Uterus (tissue), 4 donors: ENCODE measurements at places on chromosomes 5 and 9. TPM values are rescaled to one million over a fixed set of nuclear protein-coding genes. Genes with fewer than 3 reads are reported as not detected.

DNA sequence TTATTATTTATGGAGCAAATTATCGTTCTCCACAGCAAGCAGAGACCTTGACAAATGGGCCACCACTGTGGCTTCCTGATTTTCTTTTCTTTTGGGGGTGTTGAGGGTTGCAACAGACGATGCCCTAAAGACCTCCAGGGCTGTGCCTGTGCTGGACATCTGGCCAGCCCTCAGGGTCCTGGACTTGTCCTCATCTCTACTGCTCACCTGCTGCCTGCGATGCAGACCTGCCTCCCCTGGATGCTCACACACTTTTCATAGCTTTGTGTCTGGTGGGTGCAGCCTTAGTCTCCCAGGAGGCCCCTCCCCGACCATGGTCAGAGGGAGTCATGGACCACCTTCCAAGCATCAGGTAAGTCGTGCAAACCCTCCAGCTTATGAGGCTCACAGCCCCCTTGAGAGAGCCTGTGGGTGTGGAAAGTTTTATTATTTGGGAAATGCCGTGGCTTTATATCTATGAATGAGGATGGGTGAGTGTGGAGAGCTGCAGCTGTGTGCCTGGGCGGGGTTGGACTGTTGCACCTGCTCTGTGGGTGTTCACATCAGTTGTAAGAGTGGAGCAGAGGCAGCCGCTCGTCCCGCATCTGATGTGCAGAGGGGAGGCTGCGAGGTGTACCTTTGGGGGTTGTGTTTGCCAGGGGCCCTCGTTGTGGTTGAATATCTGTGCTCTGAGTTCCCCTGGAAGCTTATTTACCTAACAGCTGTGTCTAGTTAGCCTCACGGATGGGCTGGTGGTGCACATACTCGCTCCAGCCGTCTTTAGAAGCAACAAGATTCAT, 126.3 kb upstream of the IRX4 start:
- H3K36me3 ChIP-seq: no peaks in the 10 kb centered on the region
- no peaks in the 10 kb centered on the region for H3K27me3 ChIP-seq
- no peaks in the 10 kb centered on the region for H3K4me1 ChIP-seq
- H3K27ac ChIP-seq: no peak overlapping the region
- no peak overlapping the region for H3K4me3 ChIP-seq
- no peak for DNase-seq

DNA sequence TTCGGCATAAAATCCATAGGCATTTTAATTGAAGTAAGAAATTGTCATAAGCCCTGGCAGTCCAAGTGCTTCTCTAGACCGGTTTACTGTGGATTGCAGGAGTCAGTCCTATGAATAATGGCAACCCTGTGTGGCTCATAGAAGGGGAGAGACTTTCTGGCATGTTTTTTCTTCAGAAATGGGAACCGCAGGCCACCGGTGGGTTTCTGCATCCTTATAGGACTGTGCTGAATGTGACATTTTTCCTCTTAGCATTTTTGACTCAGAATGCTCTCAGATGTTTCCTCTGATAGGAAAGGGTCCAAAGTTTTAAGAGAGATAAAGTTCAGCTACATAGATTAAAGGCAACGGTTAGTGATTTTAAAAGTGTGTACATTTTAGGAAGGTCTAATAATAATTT, 6.3 kb downstream of the DAPK1 start:
- H3K36me3 ChIP-seq: no peaks in the 10 kb centered on the region
- DNase-seq: no peak

- DNase-seq: no peak
- H3K4me1 ChIP-seq: no peaks in the 10 kb centered on the region
- no peak overlapping the region for H3K4me3 ChIP-seq
- no peaks in the 10 kb centered on the region for H3K27me3 ChIP-seq
Observed at GRCh38 chr9:128048663-128049062, 18.5 kb downstream of the NAIF1 start.

DNA sequence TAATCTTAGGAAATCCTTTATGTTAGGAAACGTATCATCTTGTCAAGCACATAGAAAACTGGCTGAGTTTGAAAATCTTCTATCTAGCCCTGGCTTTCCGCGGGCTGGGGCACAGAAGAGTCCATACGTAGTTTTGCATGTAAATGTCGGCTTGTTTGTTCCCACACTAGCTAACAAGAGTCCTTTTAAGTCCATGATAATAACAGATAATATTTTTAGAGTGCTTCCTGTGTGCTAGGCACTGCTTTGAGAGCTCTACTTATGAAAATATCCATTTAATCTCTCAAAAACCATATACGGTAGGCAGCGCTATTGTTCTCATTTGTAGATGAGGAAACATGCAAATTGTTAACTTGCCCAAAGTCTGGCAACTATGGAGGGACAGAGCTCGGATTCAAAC, 40.5 kb downstream of the FYB1 start:
- H3K27ac ChIP-seq: no peak overlapping the region
- H3K4me3 ChIP-seq: no peak overlapping the region
- no peaks in the 10 kb centered on the region for H3K27me3 ChIP-seq
- H3K4me1 ChIP-seq: no peaks in the 10 kb centered on the region
- no peaks in the 10 kb centered on the region for H3K36me3 ChIP-seq

- H3K27me3 ChIP-seq: no peaks in the 10 kb centered on the region
- DNase-seq: no peak
- no peaks in the 10 kb centered on the region for H3K36me3 ChIP-seq
- no peak overlapping the region for H3K4me3 ChIP-seq
Observed at GRCh38 chr9:108956631-108957026, 22.4 kb downstream of the ABITRAM start.

GRCh38 chr5:82058710-82059109, 86.9 kb downstream of the ATG10 start:
- no peaks in the 10 kb centered on the region for H3K36me3 ChIP-seq
- DNase-seq: no peak
- no peak overlapping the region for H3K4me3 ChIP-seq
- no peak overlapping the region for H3K27ac ChIP-seq
- no peaks in the 10 kb centered on the region for H3K27me3 ChIP-seq

The FIBCD1 gene
- total RNA-seq: not detected

The ACSL6 gene
- total RNA-seq: 0.18 TPM

The ADAMTS13 gene
- not detected for total RNA-seq

DNA sequence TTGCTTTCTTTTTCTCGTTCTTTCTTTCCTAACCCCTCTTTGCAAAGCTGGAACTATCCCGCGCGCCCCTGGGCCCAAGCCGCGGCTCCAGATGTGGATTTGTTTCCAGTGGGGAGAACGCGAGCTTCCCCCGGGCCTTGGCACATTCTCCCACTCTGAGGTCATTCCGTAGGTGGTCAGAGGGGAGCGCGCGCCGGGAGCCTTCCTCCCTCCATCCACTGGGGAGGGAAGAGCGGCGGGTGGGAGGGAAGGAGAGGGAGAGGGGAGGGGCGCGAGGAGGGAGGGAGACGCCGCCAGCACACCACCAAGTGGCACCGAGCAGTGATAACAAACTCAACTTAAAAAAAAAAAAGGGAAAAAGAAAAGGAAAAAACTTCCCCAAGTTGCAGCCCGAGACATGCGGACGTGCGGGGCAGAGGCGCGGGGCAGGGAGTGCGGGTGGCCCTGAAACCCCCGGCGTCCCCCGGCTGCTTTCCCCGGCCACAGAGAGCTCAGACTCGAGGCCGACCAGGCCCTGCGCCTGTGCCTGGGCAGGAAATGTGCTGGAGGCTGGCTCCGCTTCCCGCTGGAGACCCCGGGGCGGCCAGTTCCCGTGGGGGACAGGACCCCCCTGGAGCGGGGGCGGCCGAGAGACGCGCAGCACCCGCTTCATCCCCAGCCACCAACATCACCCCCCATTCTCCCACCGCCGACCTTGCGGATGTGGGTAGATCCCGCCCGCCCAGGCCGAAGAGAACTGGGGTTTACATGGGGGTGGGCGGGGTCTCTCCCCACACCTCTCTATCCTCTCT, 3.1 kb downstream of the IER5L start:
- H3K36me3 ChIP-seq: no peaks in the 10 kb centered on the region
- H3K27me3 ChIP-seq: no peaks in the 10 kb centered on the region
- no peaks in the 10 kb centered on the region for H3K4me1 ChIP-seq
- H3K27ac ChIP-seq: peak overlapping the region; percentile 97

The CDX1 gene
- total RNA-seq: 0.34 TPM

- no peaks in the 10 kb centered on the region for H3K27me3 ChIP-seq
- no peaks in the 10 kb centered on the region for H3K36me3 ChIP-seq
- H3K4me1 ChIP-seq: no peaks in the 10 kb centered on the region
- H3K4me3 ChIP-seq: no peak overlapping the region
- no peak for DNase-seq
Observed at GRCh38 chr5:43242196-43242595, 50.2 kb downstream of the NIM1K start.

GRCh38 chr5:139379626-139380449, 3.3 kb downstream of the SLC23A1 start:
- no peak overlapping the region for H3K27ac ChIP-seq
- no peaks in the 10 kb centered on the region for H3K4me1 ChIP-seq
- H3K36me3 ChIP-seq: no peaks in the 10 kb centered on the region
- DNase-seq: no peak
- no peak overlapping the region for H3K4me3 ChIP-seq

DNA sequence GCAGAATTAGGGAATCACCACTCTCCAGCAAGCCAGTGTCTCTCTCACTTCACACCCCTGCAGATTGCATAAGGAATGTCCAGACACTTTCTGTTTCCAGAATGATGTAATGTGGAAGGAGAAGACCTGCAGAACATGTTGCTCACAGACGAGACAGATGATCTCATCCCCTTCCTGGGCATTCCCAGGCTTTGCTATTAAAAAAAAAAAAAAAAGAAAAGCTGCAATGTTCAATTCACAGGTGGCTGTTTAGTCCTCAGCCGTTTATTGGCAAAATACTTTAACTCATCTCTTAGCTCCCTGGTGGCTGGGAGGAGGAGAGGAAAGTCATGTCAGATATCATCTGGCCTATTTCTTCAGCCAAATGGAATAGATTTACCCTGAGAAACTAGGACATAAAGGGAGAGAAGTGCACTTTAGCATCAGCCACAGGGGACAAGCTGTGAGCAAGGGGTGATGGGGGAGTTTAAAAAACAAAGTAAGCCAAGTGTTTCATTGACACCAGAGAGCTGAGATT, 95.9 kb upstream of the TNC start:
- DNase-seq: peak; percentile 69
- H3K27me3 ChIP-seq: no peaks in the 10 kb centered on the region
- no peak overlapping the region for H3K4me3 ChIP-seq
- peak overlapping the region; percentile 43 for H3K27ac ChIP-seq
- peaks cover 7% of the 10 kb centered on the region for H3K4me1 ChIP-seq

The NAIF1 gene
- 11.9 TPM for total RNA-seq
